Activated naive CD8-positive, alpha-beta T cell treated with anti-CD3 and anti-CD28 coated beads for 36 hours (primary cell): ENCODE measurements at places on chromosomes 16 and 17. TPM values are rescaled to one million over a fixed set of nuclear protein-coding genes. Genes with fewer than 3 reads are reported as not detected.

The KRT27 gene
- not detected for total RNA-seq

The TBKBP1 gene
- total RNA-seq, result 11.7 TPM

DNA sequence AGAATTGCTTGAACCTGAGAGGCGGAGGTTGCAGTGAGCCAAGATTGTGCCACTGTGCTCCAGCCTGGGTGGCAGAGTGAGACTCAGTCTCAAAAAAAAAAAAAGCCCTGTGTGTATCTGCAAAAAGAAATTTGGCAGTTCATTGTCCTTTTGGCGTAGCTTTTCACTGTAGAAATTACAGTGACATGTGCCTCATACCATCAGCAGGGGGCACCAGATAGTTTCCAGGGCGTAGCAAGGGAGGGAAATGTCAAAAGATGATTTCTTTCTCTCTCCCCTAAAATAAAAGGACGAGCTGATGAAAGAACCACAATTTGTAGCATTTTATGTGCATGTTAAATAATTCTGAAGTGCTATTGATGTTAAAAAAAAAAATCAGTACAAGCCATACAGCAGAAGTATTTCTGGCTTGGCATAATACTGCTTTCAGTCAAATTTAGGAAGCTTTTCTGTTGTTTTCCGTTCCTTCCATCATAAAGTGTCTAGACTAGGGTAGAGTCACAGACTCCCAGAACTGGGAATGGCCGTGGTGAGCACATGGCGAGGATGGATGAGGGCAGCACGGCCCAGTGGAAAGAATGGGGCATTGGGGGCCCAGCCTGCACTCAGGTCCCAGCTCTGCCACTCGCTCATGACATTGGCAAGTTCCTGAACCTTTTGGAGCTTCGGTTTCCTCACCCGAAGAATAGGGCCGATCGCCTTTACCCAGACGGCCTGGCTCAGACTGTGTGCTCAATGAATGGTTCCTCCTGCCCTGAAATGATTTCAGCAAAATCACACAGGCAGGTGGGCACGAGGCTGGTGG is 59.8 kb upstream of the RPH3AL start:
- peaks cover 67% of the 10 kb centered on the region for H3K4me1 ChIP-seq
- peaks cover 14% of the 10 kb centered on the region for H3K36me3 ChIP-seq
- H3K4me3 ChIP-seq, result peak overlapping the region; percentile 62
- peak; percentile 51 for DNase-seq

- no peaks in the 10 kb centered on the region for H3K27me3 ChIP-seq
- H3K4me1 ChIP-seq, result peaks cover 10% of the 10 kb centered on the region
- no peak for DNase-seq
- no peaks in the 10 kb centered on the region for H3K36me3 ChIP-seq
- no peak overlapping the region for H3K27ac ChIP-seq
Measured at GRCh38 chr17:58615768-58616659, 75.8 kb downstream of the TEX14 start.

DNA sequence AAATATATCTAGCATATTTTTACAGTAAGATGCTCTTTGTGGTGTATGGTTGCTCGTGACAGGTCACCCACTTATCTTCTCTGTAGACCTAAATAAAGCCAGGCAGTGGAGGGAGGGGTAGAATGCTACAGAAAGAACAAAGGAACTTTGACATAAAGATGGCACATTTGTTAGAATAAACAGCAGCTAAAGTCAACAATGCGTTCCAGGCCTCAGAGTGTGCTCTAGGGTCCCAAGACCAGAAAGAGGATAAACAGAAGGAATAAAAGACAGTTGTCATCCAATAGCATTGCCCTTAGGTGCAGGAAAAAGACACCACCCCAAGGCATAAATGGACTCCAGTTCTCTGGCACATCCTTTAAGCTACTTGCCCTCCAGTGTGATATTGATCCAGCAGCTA is 523.0 kb upstream of the CDH11 start:
- no peaks in the 10 kb centered on the region for H3K27me3 ChIP-seq
- H3K4me3 ChIP-seq, result no peak overlapping the region
- DNase-seq, result no peak

DNA sequence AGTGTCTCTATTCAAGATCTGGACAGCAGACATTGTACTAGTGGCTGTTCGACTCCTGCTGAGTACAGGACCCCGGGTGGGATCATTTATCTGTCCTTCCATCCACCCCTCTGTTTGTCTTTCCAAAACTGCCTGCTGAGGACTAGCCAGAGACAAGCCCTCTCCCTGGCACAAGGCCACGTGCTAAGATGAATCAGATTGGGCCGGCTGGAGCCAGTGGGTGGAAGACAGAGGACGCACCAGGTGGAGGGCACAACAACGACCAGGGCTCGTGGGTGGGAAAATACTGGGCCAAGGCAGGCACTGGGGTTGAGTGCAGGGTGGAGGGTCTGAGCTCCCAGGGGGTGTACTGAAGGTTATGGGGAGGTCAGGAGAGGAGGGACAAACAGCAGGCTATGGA is 1.4 kb upstream of the CA7 start:
- peaks cover 56% of the 10 kb centered on the region for H3K27me3 ChIP-seq
- H3K4me3 ChIP-seq, result no peak overlapping the region
- H3K36me3 ChIP-seq, result no peaks in the 10 kb centered on the region
- H3K4me1 ChIP-seq, result no peaks in the 10 kb centered on the region

DNA sequence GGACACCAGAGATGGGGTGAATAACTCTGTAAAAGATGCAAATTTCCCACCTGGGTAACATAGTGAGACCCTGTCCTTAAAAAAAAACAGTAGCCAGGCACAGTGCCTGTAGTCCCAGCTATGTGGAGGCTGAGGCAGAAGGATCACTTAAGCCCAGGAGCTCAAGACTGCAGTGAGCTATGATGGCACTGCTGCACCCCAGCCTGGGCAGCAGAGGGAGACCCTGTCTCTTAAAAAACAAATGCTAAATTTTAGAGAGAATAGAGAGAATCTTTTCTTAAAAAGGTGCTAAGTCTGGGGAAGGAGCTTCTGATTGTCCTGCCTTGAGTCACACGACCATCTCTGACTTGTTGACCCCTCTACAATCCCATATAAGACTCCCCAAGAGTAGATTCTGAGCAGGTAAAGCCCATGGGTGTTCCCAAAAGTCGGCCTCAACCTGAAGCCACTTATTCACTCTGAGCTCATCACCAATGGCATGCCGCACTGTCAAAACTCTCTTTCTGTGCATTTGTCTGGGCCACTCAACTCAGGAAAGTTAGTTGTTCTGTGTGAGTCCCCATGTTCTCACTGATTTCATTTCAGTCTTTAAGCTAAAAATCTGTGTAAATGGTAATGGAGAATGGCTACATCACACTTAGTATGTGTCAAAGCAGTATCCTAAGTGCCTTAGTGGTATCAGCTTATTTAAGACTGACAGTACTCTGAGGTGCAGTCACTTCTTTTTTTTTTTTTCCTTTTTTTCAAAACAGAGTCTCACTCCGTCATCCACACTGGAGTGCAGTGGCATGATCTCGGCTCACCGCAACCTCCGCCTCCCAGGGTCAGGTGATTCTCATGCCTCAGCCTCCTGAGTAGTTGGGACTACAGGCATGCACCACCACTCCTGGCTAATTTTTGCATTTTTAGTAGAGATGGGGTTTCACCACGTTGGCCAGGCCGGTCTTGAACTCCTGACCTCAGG is 41.6 kb downstream of the PRKCB start:
- peak overlapping the region; percentile 51 for H3K27ac ChIP-seq
- DNase-seq, result no peak
- H3K4me3 ChIP-seq, result no peak overlapping the region

DNA sequence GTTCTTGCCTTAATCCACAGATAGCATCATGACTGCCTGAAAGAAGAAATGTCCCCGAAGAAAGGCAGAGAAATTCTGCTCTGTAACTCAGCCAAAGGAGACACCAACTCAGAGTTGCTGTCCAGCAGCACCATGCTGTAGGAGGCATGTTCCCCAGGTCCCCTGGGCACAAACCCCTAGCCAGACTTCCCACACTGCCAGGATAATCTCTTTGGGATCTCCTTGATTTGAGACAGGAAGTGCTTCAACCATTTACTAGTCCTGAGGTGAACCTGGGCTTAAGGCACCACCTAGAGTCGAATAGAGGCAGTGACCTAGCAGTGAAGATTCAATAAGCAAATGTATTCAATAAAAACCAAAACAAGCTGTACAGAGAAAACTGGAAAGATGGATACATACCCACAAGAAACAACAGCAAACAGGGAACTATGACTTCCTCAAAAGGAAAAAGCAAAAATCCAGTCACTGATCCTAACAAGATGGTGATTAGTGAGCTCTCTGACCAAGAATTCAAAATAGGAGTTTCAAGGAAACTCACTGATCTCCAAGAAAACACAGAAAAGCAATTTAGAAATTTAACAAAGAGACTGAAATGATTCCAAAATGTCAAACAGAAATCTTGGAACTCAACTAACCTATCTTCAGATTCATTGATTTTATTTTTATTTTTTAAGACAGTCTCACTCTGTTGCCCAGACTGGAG is 5.7 kb downstream of the OR4D2 start:
- H3K4me1 ChIP-seq, result peaks cover 25% of the 10 kb centered on the region
- peak; percentile 22 for DNase-seq
- H3K27ac ChIP-seq, result peak overlapping the region; percentile 58
- no peak overlapping the region for H3K4me3 ChIP-seq

GRCh38 chr16:11399261-11399831 is 54.1 kb downstream of the RMI2 start:
- no peak overlapping the region for H3K27ac ChIP-seq
- no peaks in the 10 kb centered on the region for H3K4me1 ChIP-seq
- no peak overlapping the region for H3K4me3 ChIP-seq

DNA sequence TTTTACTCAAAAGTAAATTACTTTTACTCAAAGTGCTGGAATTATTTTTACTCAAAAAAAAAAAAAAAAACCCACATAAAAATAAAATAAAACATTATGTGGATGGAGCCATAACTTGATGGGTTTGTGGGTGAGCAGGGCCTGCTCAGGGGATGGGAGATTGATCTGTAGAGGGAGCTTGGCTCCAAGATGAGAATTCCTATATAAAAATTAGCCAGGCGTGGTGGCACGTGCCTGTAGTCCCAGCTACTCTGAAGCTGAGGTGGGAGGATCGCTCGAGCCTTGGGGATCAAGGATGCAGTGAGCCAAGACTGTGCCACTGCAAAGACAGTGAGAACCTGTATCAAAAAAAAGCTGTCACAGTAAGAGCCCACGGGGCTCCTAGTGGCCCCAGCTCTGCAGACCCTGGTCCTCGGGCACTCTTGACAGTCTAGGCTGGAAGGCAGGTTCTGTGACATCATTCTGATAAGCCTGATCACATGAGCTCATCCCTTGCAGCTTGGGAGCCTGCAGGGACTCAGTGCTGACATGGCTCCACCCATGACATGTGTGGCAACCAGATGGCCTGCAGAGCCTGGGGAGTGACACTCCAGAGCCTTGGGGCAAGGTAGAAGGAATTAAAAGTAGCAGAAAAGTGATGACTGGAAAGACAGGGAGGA is 42.5 kb downstream of the ST3GAL2 start:
- H3K4me3 ChIP-seq, result no peak overlapping the region
- no peak overlapping the region for H3K27ac ChIP-seq
- peaks cover 7% of the 10 kb centered on the region for H3K4me1 ChIP-seq
- H3K27me3 ChIP-seq, result no peaks in the 10 kb centered on the region

- DNase-seq, result no peak
- H3K4me1 ChIP-seq, result no peaks in the 10 kb centered on the region
- H3K27me3 ChIP-seq, result peaks cover 36% of the 10 kb centered on the region
Measured at GRCh38 chr16:77434022-77434529, 758 bp downstream of the ADAMTS18 start.

DNA sequence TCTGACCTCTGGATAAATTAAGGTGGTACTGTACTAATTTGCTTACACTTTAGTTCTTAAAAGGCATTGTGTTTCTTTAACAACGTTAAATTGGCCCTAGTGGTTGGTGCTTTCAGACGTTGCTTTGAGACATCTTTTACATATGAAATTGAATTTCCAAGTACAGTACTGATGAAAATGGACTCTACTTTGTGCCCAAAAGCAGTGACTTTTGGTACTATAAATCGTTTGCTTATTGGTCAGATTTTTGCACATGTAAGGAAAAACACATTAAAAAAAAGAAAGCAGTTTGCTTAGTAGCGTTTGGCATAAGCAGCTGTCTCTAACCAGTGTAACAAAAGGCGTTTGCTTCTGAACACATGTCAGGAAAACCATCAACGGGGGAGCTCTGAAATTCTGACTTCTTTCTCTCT is 139.6 kb downstream of the CDK5R1 start:
- no peaks in the 10 kb centered on the region for H3K27me3 ChIP-seq
- no peak overlapping the region for H3K4me3 ChIP-seq
- H3K36me3 ChIP-seq, result no peaks in the 10 kb centered on the region
- H3K27ac ChIP-seq, result no peak overlapping the region

GRCh38 chr17:71632328-71632727 is 488.5 kb upstream of the SOX9 start:
- no peaks in the 10 kb centered on the region for H3K4me1 ChIP-seq
- H3K36me3 ChIP-seq, result peaks cover 2% of the 10 kb centered on the region

GRCh38 chr17:7444682-7445618 is at the start of gene CHRNB1:
CHRNB1 (plus strand) TSS chr17:7445061; CDS start chr17:7445128, 67 bp downstream.
- peak within 1 kb of the TSS; percentile 66 for H3K4me3 ChIP-seq
- peak; percentile 20 for DNase-seq
- H3K4me1 ChIP-seq, result peaks cover 25% of the 10 kb centered on the region
- peaks cover 14% of the 10 kb centered on the region for H3K36me3 ChIP-seq
- H3K27ac ChIP-seq, result no peak within 1 kb of the TSS
- peaks cover 73% of the 10 kb centered on the region for H3K27me3 ChIP-seq

DNA sequence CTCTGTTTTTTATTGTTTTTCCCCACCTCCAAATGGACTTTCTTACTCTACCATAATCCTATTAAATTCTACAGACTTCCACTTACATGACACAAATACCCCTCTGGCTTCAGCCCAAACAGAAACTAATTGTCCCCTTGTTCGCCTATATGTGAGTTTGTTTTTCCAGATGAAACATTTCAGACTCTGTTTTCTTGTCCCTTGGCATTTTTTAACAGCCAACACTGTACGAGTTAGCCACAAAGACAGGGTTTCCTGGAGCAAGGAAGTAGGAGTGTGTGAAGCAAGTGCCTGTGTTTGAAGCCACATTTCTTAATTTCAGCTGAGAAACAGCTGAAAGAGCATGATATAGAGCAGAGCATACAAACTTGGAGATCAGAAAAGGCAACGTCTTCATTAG is 382.2 kb upstream of the CDH5 start:
- DNase-seq, result no peak
- H3K27ac ChIP-seq, result no peak overlapping the region
- H3K4me3 ChIP-seq, result no peak overlapping the region
- H3K36me3 ChIP-seq, result no peaks in the 10 kb centered on the region
- peaks cover 7% of the 10 kb centered on the region for H3K27me3 ChIP-seq

DNA sequence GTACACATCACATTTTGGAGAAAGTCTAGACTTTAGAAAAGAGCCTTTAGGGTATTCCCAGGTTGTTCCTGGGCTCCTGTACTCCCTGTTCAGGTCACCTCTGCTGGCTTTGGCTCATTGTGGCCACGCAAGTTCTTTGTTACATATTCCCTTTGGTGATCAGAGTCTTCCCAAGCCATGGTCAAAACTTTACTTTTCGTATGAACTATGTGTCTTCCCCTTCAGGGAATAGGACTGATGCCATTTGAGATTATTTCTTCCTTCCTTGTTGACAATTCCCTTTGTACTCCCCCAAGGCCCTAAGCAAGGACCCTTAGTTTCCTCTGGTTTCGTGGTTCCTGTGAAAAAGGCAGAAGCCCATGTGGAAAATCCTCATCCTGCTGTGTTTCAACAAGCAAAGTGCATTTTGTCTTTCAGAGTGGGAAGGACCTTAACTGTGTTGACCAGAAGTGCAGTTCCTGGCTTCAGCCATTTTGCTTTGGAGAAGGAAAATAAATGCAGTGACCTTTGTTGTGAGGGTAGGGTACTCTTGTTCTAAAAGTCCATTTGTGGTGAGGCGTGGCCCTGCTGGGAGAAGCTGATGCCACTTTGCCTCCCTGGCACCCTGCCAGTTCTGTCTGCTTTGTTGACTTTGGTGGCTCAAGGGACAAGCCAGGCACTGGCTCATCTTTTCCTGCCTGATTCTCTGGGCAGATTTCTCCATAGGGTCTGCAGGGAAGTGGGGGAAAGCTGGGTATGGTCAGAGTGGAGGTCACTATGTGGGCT is 55.1 kb downstream of the ZNRF1 start:
- H3K27me3 ChIP-seq, result no peaks in the 10 kb centered on the region
- H3K27ac ChIP-seq, result no peak overlapping the region
- peaks cover 6% of the 10 kb centered on the region for H3K4me1 ChIP-seq
- no peak overlapping the region for H3K4me3 ChIP-seq
- no peak for DNase-seq
